Left lung (tissue), 14 donors: ENCODE measurements at places on chromosomes 4 and X. TPM values are rescaled to one million over a fixed set of nuclear protein-coding genes. Genes with fewer than 3 reads are reported as not detected.

TMEM271 gene
- not detected for total RNA-seq

DNA sequence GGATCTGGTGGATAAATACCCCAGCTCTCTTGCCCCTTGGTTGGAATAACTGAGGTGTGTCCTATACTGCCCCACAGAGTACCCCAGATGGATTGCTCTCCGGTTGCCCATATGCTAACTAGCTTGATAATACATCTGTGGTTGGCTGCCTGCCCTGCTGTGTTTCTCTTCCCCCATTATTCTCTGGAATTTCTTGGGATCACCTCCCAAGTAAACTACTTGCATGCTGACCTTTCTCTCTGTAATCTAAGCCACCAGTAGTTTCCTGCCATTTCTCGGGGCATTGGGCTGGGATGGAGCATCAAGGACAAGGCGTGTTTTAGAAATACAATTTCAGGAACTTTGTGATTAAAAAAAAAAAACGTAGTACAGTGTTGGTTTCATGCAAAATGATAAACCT, 25.2 kb downstream of the PPP1R2C start:
- DNase-seq = no peak

GRCh38 chr4:148946271-148946670, 504.1 kb upstream of the NR3C2 start:
- DNase-seq = no peak

- peak; percentile 72 for DNase-seq
Observed at GRCh38 chrX:131288738-131289511, at the start of gene IGSF1. TSS of gene IGSF1 (minus strand) at chrX:131289306. CDS start at chrX:131286674, 2,632 bp downstream.

DNA sequence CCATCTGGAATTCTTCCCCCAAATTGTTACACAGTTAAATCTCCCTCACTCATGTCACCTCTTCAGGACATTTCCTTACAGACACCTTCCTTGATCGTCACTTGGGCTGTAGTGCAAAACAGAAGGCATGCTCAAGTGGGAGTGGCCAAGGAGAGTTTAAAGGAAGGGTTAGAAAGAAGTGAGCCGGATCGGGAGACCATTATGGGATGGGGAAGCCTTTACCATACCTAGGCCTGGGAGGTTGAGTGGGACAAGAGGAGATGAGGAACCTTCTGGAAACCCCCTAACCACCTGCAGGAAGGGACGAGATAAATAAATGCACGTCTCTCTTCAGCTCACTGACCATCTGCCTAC, 102.7 kb downstream of the UCHL1 start:
- no peak for DNase-seq

DNA sequence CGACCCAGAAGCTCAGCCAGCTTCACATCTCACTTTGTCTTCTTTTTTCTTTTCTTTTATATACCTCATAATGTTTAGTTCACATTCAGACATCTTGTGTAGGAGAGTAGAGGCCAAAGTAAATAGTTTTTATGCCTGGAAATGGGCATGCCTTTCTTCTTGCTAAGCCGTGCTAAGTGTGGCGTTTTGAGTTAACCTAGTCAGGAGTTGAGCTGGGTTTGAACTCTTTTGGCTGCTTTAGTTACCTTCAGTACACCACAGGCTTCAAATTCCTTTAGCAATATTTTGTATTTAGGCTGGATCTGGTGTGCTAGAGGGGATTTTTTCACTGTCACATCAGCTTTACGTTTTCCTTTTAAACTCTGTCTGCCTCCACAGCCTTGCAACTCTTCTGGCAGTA, 300.8 kb downstream of the ZNF674 start:
- DNase-seq = no peak

DNA sequence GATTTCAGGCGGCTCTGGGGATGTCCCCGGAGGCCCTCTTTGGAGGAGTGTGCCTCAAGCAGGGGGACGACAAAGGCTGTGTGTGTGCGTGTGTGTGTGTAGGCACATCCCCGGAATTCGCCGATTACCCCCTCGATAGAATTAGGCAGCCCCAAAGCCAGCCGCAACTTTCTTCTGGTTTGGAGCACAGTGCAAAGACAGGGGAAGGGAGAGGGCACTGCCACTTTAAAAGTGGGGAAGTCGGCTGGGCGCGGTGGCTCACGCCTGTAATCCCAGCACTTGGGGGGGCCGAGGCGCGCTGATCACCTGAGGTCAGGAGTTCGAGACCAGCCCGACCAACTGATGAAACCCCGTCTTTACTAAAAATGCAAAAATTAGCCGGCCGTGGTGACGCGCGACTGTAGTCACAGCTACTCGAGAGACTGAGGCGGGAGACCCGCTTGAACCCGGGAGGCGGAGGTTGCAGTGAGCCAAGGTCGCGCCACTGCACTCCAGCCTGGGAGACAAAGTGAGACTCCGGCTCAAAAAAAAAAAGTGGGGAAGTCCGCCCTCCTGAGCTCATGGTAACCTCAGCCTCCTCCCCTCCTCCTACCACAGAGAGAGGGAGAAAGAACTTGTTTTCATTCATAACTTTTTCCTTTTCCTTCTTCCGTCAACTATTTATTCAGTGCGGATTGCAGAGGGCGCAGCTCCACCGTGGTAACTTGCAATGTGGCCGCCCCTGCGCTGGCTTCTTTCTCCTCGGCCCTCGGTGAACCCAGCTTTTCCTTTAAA, 2.4 kb downstream of the SPRY1 start:
- peak; percentile 82 for DNase-seq

GRCh38 chrX:15274946-15275345, 5.1 kb upstream of the ASB9 start:
- no peak for DNase-seq

DNA sequence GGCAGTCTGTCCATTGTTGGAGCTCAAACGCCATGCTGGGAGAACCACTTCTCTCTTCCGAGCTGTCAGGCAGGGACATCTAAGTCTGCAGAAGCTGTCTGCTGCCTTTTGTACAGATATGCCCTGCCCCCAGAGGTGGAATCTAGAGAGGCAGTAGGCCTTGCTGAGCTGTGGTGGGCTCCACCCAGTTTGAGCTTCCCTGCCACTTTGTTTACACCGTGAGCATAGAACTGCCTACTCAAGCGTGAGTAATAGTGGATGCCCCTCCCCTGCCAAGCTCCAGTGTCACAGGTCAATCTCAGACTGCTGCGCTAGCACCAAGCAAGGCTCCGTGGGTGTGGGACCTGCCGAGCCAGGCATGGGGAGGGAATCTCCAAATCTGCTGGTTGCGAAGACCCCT, 145.7 kb downstream of the VSIG4 start:
- no peak for DNase-seq

DNA sequence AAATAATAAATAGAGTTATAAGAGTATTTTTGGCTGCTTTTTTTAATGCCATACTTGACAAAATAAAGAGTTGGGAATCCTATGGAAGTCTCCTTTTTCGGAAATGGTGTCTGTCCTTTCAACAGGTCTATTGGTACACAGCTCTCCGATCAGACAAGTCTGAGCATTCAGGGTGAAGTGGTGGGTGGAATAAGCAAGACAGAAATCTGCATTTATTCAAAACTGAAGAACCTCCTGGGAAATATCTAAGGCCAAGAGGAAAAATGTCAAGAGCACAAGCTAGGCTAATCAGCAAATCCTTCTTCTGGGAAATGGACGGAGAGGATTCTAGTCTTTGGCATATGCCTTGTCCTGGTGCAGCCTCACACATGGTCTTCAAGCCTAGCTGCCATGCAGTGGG, 309.0 kb downstream of the CENPC start:
- no peak for DNase-seq

- DNase-seq = no peak
Observed at GRCh38 chr4:10965196-10965595, 280.6 kb upstream of the CLNK start.

GRCh38 chrX:13235930-13236329, 83.9 kb downstream of the ATXN3L start:
- no peak for DNase-seq
